ENCODE measurements at places on chromosomes 5 and 9.

- DNase-seq, result no peak
These were observed 34.1 kb upstream of the C5orf47 start for GRCh38 chr5:173954671-173955521.

GRCh38 chr5:6686915-6687409, 26.3 kb upstream of the TENT4A start:
- DNase-seq, result no peak

DNA sequence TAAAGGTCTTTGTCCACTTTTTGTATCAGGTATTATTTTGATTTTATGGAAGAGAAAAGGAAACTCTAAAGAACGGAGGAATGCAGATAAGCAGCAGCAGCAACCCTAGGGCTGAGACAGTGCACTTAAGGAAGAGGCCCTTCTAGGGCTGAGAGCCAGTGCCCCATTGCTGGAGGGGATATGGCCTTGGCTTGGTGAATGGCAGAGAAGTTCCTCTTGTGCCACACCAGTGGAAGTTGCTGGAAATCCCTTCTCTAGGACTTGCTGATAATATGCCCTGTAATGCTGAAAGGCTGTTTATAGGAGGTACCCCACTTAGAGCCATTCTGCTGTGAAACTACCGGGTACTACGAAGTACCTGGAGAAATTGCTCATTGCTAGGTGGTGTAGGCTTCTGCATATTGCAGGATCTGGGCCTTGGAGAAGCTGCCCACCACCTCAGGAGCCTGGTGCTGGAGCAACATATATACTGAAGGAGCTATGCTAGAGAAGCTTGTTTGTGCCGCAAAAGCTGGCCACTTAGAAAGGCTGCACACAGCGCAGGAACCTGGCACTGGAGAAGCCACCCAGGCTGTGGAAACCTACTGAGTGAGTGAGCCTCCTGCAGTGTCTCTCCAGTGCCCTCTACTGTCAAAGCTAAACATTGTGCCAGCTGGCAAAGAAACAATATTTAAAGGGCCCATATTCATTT, 9.6 kb upstream of the UBTD2 start:
- peak; percentile 77 for DNase-seq

- no peak for DNase-seq
These were observed 12.3 kb downstream of the LMAN2 start for GRCh38 chr5:177339107-177339638.

DNA sequence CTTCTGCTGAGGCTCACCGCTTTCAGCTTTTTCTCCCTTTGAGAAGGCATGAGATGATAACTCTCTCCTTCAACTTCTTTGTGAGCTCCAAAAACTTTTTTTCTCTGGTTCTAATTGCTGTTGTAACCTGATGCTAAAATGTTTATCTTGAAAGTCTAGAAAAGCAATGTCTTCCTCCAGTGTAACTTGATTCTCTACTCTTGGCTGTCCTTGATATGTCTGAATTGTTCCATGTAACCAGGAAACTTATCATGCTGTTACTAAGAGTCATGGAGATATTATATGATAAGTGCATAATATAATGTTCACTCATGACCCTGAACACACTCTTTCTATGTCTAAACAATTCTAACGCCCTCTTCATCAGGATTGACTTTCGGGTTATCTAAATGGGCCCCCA, 128.0 kb upstream of the ABCA1 start:
- DNase-seq, result no peak

GRCh38 chr9:134750450-134751155, 109.0 kb downstream of the COL5A1 start:
- DNase-seq, result no peak

GRCh38 chr5:168601972-168602371, 22.8 kb upstream of the PANK3 start:
- DNase-seq, result no peak

GRCh38 chr9:129946246-129946995, 96.6 kb downstream of the FNBP1 start:
- no peak for DNase-seq

DNA sequence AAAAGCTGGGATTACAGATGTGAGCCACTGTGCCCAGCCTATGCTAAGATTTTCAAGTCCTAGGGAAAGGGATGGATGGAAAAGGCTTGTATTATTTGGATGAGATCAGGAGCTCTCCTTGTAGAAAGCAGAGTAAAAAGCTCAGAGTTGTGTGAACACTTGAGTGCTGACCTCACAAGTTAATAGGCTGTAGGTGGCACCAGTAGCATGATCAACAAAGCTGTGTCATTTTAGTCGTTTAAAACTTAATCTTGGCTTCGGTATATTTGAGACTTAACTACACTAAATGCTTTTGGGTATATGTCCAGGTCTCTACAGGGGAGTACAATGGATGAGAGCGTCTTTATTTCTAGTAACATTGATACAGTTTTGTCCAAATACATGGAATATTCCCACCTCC, 264.2 kb downstream of the TMEM38B start:
- DNase-seq, result no peak

GRCh38 chr5:143041461-143041860, 271.3 kb downstream of the ARHGAP26 start:
- DNase-seq, result no peak

GRCh38 chr5:151196556-151197290, 27.2 kb downstream of the CCDC69 start:
- DNase-seq, result no peak

DNA sequence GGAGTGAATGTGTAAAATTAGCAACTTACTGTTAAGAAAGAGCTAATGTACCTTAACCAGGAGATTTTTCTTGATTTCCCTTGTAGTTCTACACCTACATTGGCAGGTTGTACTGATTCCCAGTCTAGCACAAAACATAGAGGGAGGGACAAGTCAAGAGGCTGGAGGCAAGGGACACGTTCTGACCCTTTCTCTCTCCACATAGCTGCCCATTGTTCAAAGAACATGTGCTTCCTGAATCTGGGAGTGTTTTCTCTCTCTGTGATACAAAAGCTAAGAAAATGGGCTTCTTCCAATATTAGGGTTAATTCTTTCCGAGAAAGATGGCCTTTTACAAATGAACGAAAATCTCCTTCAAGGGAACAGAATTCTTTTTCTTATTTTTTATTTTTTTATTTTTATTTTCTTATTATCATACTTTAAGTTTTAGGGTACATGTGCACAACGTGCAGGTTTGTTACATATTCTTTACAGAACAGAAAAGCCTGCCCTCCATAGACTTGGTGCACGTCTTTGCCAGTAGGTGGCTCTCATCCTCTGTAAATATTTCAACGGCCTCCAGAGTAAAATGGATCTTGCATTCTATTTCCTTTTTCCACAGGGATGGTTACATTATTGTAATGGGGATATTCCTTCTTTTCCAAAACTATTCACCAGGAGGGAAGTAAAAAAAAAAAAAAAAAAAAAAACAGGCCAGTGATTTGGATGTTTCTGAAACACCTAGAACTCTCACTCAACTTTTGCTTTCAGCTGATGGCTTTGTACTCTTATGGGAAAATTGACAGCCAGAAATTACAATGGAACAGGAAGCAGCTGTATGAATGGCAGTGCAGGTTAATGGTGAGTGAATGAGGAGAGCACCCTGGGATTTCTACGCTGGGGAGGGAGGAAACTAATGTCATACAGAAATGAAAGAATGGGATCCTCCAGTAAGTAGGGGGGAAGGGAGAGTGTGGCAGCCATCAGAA, 13.1 kb upstream of the IFNA5 start:
- DNase-seq, result peak; percentile 46
